ENCODE measurements at places on chromosomes 7 and 10. TPM values are rescaled to one million over a fixed set of nuclear protein-coding genes. Genes with fewer than 3 reads are reported as not detected.
A peak's percentile ranks its signal among the peaks of the same experiment; 100 is the strongest.

The RPEL1 gene
- 0.18 TPM for polyA plus RNA-seq

- peak; percentile 48 for DNase-seq
These were observed 32.3 kb downstream of the PALD1 start for GRCh38 chr10:70510904-70511303.

- DNase-seq: peak; percentile 87
These were observed 38.9 kb downstream of the BMPR1A start for GRCh38 chr10:86795353-86795752.

- DNase-seq: peak; percentile 91
These were observed 26.0 kb upstream of the GLI3 start for GRCh38 chr7:42262964-42263363.

- no peak for DNase-seq
These were observed 1.7 kb downstream of the RASGEF1A start for GRCh38 chr10:43264965-43265798.

GRCh38 chr7:131108212-131108940, 219.3 kb upstream of the MKLN1 start:
- peak; percentile 35 for DNase-seq

- DNase-seq: peak; percentile 32
These were observed 15.4 kb upstream of the TMEM243 start for GRCh38 chr7:87234949-87235348.

DNA sequence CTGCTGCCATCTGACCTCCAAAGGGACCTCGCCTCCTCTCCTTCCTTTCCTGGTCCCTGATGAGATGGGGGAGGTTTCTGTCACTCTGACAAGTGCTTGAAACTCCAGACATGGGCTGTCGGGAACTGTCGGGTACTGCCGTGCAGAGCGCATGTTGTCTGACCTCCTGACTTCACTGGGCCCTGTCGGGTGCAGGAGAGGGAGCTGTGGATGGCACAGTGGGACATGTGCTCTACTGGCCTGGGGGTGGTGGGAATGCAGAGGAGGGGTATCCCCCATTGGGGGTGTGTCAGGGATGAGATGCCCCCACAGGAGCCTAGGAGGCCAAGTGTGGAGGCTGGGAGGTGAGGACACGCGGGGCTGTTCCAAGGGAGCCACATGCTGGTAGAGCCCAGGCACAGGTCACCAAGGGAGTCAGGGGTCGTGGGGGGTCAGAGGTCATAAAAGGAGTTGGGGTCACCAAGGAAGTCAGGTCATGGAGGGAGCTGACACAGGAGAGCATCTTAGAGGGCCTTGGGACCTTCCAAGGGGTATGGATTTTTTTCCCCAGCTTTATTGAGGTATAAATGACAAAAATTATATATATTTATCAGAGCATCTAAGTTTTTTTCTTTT, 30.9 kb downstream of the TMEM120A start:
- no peak for DNase-seq

- DNase-seq: no peak
These were observed 310.0 kb downstream of the HPSE2 start for GRCh38 chr10:98925651-98926050.
